ENCODE measurements at places on chromosomes 13 and 19. TPM values are rescaled to one million over a fixed set of nuclear protein-coding genes. Genes with fewer than 3 reads are reported as not detected.

GRCh38 chr13:69279213-69279612 lies 828.4 kb upstream of the ATXN8OS start:
- no peak for DNase-seq

DNA sequence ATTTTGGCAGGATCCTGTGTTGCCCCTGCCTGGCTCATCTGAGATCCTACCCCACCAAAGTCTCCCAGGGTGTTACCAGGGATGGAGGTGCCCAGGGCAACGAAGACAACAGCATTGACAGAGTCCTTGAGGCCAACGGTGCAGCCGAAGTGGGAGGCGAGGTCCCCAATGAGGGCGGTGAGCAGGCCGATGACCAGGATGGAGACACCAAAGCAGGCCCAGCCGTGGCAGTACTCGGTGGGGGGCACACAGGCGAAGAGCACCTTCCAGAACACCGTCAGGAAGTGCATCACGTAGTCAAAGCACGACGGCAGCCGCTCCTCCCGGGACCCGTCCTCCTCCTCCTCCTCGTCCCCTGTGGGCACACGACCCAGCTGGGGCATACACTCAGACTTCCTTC lies 12.8 kb upstream of the MEIS3 start:
- DNase-seq: no peak

DNA sequence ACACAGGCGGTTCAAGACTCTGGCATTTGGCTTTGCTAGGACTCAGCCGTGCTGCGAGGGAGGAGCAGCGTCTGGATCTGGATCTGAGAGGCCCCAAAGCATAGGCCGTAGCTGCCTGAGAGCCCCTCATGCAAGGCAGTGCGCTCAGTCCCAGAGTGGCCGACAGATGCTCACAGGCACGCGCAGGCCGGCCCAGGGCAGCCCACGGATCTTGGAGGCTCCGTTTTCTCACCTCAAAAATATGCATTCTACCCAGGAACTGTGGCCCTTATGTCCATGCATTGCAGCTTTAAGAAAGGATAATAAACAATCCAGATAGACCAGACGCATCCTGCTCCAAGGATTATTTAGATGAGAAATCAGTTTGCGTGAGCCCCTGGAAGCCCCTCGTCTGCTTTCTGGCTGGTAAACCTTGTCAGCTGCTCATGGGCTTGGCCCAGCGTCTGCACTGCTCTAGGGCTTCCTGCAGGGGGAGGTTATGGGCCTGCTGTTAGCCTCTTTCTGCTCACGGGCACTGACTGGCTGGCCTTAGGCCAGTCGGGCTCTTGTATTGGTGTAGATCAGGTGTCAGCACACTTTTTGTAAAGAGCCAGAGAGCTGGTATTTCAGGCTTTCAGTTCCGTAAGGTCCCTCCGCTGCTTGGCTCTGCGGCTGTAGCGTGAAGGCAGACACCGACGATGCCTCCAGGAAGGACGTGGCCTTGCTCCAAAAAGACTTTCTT lies 24.2 kb downstream of the TEX29 start:
- peak; percentile 18 for DNase-seq

- no peak for DNase-seq
These were observed 4.8 kb upstream of the ZNF253 start for GRCh38 chr19:19860756-19861390.

DNA sequence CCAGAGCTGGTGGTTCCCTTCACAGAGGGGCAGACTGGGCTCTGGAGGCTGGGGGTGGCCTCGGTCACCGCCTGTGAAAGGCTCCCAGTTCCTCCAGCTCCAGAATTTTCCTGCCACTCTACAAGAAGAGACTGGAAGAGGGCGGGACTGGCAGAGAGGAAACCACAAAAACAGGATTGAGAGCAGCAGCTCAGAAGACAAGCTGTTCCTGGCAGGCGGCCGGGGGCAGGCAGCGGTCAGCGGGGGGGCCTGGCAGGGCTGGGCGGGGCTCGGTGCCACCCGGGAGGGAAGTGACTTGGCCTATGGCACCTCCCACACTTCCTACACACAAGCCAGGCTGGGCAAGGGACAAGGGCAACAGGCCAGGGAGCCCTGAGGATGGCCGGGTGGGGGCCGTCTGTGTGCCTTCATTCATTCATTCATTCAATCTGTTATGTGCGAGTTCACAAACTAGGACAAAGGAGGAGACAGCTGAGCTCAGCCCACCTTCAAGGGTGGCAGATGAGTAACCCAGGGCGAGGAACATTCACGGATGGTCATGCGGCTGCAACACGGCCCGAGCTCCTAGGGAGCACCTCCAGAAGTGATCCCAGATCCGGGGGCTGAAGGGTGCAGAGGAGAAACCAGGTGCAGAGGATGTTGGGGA lies 16.9 kb upstream of the BTBD2 start:
- DNase-seq: peak; percentile 92

DNA sequence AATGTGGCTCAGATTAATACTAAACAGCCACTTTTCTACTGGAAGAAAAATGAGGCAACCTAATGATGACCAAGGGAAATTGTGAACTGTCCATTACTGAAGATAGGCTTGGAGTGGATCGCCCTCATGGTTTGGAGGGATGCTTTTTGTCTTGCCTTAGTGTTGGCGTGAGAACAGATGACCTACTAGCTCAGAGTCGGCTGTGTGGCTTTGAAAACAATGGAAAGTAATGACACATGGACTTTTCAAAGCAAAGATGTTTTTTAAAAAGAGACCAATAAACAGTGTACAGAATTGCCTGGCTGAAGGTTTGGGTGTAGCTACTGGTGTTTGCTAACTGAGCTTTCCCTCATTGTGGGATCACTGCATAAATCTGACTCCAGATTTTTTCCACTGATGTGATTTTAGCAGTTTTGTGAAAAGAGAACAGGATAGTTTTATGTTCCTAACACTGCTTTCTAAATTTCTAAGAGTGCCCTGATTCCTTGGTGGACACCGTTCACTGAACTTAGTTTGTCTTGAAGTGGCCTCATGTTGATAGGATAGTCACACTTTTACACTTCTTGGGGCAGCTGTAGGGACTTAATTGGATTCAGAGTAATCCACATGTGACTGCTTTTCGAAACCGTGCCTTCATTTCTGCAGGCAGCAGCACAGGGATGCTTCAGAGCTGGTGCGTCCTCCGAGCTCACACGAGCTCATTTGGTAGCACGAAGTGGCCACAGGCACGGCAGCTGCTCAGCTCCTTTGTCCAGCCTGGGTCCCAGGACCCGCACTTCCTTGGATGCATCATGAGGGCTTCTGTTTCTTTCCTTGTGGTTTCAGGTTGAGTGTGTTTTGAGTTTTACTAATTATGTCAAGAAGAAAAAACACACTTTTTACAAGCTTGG lies 4.3 kb downstream of the CEBPG start:
- DNase-seq: no peak

GRCh38 chr13:74978591-74978990 lies 503.4 kb downstream of the TBC1D4 start:
- DNase-seq: no peak

- DNase-seq: no peak
These were observed 72.7 kb downstream of the ERICH6B start for GRCh38 chr13:45542878-45543277.

- DNase-seq: no peak
These were observed 7.0 kb upstream of the ZNF554 start for GRCh38 chr19:2812414-2813234.

GRCh38 chr19:35513628-35514281 lies at the start of gene DMKN:
DMKN (minus strand) TSS chr19:35513649; CDS start chr19:35513475, 174 bp downstream.
- no peak for DNase-seq

GRCh38 chr13:31131470-31131961 lies 30.2 kb downstream of the HSPH1 start:
- DNase-seq: no peak

- no peak for DNase-seq
These were observed 39.4 kb downstream of the RFX2 start for GRCh38 chr19:6070720-6071485.

KLF2 gene
- total RNA-seq: 1.9 TPM

GRCh38 chr13:73304442-73304841 lies 245.6 kb downstream of the KLF5 start:
- no peak for DNase-seq

LILRA1 gene
- not detected for total RNA-seq

DNA sequence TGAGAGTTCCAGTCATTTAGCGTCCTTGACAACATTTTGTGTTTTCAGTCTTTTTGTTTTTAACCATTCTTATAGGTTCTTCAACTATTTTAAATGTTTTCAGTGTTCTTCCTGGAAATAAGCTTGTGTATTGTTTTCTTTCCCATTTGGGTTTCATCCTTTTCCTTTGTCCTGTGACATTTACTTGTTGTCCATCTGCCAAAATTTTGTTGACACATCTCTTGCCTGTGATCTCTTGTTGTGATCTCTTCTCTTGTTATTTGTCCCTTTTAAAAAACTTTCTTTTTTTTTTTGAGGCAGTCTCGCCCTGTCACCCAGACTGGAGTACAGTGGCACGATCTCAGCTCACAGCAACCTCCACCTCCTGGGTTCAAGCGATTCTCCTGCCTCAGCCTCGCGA lies 96.5 kb downstream of the PDS5B start:
- DNase-seq: no peak

GSX1 gene
- total RNA-seq: not detected

TSHZ3 gene
- 15.5 TPM for total RNA-seq

DNA sequence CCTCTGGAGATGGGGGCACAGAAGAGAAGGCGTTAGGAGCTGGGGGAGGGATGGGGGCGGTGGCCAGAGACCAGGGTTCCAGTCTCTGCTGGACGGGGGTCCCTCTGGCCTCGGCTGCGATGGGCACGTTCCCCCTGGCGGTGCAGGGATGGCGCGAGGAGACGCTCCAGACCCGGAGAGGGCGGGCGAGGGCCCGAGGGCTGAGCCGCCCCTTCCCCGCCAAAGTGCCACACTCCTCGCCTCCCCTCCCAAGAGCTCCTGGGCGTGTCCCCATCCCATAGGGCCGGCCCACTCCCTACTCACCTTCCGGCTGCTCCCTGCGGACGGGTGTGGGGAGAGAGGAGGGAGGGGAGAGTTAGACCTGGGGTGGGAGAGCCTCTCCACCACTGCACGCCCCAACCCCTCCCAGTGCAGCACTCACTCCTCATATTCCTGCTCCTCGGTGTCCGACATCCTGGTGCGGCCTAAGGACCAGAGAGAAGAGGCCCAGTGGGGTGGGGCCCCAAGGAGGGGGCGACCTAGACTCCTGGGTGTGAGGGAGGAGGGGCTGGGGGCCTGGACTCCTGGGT lies 2.2 kb downstream of the TNNT1 start:
- DNase-seq: peak; percentile 54

- peak; percentile 61 for DNase-seq
These were observed 1.7 kb downstream of the ERCC5 start for GRCh38 chr13:102847272-102848234.

ATP4A gene
- not detected for total RNA-seq

DNA sequence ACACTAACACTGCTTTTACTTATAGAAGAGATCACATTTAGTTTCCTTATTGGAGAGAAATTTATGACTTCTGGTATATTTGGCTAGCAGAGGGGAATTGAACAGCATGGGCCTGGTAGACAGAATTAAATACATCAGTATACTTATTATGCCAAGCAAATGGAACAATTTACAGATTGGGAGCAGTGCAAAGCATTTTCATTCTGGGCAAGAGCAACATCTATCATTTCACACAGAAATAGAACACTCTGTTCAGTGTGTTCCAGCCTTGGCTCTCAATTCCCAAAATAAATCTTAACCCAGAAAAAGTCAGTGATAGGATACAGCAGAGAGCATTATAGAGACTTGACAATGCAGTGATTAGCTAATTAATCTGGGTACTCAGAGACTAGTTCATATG lies 604.0 kb upstream of the SLITRK6 start:
- no peak for DNase-seq

DNA sequence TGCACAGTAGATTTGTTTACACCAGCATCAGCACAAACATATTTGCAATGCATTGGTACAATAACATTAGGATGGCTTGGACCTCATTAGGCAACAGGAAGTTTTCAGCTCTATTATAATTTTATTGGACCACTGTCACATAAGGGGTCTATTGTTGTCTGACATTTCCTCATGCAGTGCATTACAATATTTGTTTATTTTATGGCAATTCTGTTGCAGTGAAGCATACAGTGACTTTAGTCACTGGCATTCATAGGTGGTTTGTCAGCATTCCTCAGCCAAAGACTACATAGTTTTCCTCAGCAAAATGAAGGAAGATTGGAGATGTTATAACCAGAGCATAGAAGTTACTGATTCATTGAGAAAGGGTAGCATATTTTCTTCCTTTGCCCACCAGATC lies 1732.9 kb downstream of the PCDH9 start:
- DNase-seq: no peak

DNA sequence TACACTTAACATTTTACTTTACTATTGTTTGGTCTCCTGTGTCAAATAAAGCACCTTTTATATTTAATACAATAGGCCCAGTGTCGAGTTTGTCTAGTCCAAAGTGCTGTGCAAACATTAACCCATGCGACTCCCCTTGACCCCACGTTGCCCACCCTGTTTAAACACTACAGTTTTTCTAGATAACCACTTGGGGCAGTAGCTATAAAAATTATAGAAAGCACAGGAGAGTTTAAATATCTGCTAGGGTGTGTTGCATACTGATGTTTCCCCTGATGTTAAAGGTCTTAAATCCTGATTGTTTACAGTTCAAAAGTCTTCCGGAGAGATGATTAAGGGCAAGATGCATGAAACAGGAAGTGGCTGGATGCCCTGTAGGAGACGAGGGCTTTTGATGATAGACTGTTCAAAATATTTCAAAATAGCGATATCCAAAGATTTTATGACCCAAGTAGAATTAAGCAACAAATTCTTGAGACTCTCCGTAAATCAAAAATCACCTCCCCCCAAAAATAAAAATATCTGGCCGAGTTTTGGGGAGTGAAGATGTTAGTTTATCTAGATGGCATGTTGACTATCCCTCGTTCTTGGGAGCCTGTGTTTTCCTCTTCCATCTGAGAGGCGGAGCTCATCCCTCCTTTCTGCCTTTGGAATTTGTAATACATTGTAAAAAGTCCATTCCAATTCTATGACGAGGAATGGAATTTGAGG lies 167.1 kb downstream of the FGF9 start:
- no peak for DNase-seq

DNA sequence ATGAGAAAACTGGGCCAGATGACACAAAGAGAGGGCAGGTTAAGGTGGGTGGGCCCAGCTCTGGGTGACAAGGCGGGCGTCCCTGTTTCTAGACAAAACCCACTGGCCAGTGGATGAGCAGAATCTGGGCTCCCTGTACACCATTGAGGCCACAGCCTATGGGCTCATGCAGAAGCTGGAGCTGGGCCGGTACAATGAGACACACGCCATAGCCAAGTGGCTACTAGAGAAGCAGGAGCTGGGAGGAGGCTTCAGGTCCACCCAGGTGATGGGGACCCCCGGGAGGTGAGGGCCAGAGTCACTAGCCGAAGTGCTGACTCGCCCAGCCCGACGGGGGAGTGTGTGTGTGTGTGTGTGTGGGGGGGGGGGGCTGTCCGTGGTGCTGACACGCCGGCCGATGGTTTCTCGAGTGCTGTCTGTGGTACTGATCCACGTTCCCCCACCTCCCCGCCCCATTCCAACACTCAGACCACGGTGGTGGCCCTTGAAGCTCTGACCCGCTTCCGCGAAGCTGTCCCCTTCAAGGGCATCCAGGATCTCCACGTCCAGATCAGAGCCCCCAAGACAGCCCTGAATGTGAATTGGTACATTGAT lies 24.3 kb upstream of the SHFL start:
- DNase-seq: no peak

LILRB1 gene
- not detected for total RNA-seq

- DNase-seq: no peak
These were observed 180.4 kb downstream of the KATNAL1 start for GRCh38 chr13:30126903-30127428.

GRCh38 chr19:37251308-37252229 lies 33.6 kb downstream of the ZNF383 start:
- DNase-seq: peak; percentile 92
